Lower lobe of right lung (tissue), 2 donors: ENCODE measurements at places on chromosomes 3 and 15.

DNA sequence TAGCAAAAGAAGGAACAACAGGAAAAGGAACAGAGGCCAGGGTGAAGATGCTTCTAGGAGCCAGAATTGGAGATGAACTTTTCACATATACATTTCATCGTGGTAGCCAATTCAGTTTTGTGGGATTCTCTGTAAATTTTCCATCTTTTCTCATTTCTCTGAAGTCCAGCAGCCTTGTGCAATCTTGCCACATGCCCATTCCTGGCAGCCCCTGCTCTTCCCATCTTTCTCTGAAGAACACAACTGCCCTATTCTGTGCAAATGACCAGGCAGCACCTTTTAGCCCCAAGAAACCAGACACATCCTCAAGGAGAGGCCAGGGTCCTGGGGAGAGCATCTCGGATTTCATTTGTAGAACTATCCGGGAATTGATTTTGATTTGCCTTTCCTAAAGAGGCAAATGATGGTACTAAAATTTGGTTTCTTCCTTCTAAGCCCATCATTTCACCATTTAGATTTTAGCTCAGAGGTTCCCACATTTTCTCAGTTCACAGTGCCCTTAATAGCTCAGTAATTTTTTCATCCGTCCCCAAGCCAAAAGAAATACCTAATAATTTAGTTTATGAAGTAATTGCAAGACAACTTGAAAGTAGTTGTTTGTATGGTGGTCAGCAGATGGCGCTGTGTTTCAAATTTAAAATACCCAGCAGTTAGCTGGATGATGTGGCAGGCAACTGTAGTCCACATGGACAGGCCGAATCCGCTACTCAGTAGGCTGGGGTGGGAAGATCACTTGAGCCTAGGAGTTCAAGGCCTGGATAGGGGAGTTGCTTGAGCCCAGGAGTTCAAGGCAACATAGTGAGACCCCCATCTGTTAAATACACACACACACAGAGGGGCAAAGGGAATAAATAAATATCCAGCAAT lies 61.3 kb upstream of the ACKR4 start:
- DNase-seq, result no peak

DNA sequence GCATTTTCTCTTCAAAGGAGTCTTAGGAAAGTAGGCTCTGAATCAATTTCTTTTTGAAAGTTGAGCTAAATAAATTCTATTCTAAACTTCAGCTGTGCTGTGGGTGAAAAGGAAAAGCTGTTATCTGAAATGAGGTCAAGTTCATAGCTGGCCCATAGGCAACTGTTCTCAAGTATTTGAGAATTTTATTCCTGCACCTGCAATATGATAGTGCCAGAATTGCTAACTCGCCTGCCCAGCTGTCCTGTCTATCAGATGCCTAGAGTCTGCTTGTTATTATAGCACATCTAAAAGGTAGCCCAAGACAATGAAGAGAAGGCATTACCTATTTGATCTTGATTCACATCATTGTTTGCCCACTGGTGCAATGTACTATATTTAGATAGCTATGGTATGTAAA lies 798.7 kb downstream of the DIPK2A start:
- DNase-seq, result no peak

- peak; percentile 55 for DNase-seq
Observed at GRCh38 chr3:45225465-45226205, 452 bp downstream of the TMEM158 start.

GRCh38 chr3:167718582-167718981 lies 16.1 kb downstream of the PDCD10 start:
- no peak for DNase-seq

DNA sequence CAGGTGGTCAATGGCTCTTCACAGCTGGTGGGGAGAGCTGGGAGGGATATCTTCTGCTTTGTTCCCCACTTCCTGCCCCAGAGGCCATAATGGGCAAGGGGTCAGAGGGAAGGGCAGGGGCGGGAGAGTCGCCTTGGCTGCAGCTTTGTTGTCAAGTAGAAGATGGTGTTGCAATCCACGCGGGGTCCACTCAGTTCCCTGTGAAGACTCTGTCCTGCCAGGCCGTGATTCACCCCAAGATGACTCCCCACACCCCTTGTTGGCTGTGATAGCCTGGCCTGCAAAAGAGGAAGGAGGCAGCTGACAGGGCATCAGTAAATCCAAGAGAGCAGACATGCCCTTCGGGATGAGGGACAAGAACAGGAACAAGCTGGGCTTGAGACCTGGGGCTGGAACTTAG lies 6.9 kb downstream of the GALNT15 start:
- DNase-seq, result peak; percentile 83

GRCh38 chr3:108602935-108603294 lies 13.4 kb downstream of the DZIP3 start:
- DNase-seq, result no peak

DNA sequence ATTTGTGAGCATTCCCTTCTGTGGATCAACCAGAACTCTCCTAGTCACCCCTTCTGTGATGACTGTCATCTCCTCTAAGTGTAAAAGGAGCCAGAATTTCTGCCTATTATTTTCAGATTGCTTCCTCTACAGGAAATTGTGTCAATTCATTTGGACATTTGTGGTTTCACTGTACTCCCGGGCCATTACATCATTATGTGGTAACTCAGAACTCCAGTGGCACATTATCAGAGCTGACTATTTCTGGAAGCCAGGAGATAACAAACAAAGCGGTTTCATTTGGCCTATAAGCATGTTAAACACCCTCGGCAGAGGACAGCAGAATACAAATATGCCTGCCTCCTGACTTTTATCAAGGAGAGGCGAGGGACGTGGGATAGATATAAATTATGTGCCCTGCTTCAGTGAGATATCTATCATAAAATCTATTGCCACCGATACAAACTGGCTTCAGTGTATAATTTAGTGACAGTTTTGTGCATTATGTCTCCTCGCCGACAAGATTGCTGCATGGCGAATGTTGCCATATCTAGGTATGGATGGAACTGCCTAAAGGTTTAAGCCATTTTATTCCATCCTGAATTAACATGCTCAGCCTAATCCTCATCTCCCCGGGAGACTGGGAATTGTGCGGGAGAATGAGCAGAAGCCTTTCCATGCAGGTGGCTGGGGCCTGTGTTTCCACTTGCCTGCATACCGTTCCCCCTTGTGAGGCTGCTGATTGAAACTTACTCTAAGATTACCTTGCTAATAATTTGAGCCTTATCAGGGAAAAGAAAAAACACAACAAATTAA lies 193.4 kb upstream of the SEMA6D start:
- DNase-seq, result no peak

- no peak for DNase-seq
Observed at GRCh38 chr15:42354824-42355223, 4.5 kb upstream of the CAPN3 start.

DNA sequence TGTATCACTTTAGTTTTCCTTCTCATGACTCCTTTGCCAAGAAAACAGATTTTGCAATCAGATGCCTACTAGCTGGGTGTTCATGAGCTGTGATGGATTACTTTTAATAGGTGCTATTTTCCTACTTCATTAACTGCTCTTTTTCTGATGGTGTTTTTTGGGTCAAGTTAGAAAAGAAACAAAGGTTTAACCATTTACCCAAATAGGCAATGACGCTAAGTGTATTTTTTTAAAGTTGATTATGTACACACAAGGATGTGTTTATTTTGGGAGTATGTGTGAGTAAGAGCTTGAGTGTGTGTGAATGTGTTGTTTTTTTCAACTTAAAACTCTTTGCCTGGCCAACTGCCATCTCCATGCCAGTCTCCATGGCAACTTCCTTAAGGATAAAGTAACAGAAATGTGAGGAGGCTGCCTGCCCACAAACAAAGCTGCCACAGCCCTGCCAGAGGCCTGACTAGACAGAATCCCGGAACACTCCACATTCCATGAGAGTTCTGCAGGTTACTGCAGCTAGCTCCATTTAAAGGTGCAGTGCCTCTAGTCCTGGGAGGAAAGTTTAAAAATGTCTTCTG lies 215.6 kb upstream of the RBMS3 start:
- DNase-seq, result peak; percentile 88

DNA sequence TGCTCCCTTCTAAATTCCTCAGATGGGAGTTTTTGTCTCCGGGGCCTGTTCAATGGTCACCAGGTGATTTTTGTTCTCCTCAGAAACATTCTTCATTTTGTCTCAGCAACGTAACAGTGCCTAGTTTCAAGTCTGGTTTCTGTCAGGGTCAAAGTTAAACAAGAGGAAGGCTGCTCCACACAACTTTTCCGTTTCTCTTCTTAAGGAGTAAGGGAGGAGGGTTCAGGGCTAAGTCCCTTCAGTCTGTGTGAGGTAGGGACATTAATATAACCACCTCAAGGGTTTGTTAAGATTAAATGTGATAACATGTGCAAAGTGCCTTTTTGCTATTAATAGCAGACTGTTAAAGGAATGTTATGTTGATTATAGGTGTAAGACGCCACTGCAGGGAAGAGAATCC lies 41.8 kb downstream of the HOMER2 start:
- no peak for DNase-seq

DNA sequence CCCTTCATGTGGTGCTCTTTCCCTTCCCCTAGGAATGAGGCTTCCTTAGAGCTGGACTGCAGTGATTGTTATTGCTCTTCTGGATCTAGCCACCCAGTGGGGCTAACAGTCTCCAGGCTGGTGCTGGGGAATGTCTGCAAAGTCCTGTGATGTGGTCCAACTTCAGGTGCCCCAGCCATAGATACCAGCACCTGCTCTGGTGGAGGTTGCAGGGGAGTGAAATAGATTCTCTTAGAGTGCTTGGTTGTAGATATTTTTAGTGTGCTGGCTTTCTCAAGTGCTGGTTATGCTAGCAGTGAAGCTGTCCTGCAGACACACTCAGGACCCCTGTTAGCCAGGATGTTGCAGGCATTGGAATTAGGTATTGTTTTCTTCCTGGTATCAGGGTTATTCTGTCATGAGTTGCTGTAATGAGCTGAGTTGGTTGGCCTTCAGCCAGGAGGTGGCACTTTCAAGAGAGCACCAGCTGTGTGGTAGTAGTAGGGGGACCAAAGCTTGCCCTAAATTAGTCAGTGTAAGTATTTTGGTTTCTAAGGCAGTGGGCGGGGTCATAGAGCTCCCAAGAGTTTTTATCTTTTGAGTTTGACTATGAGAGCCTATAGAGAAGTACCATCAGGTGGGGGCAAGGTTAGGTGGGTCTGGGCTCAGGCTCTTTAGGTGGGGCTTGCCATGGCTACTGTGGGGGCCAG lies 317.5 kb upstream of the SGO1 start:
- no peak for DNase-seq

GRCh38 chr3:59150039-59150438 lies 100.2 kb upstream of the CFAP20DC start:
- DNase-seq, result no peak

DNA sequence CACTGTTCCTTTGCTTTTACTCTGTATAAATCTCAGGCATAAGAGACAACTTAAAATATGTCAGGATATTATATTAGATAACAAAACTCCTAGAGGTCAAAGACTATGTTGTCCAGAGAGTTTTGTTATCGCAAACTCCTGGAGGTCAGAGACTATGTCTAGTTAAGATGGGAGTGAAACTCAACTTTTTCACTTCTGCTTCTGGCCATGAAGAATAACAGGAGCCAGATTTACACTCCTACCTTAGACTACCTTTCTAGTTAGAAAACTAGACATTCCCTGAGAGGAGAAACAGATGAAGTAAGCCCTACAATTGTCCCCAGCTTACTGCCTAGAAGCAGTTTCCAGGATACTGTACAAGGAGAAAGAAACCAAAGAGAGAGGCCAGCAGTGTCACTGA lies 255.4 kb upstream of the UBE2E1 start:
- DNase-seq, result no peak

DNA sequence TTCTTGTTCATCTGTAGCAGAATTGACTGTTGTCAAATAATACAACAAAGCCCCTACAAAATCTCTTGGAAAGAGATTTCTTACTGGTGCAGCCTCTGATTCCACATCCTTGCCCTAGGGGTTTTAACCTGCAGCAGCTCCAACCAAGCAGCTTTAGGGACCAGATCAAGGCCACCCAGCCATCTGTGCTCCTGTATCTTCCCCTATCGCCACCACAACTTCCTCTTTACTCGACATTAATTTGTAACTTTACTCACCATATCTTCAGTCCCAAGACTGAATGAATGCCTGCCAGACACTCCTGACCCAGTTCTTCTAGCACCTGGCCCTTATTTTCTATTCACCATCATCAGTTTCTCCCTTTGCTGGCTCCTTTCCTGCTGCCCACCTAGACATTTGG lies 156.6 kb upstream of the IL12A start:
- no peak for DNase-seq

GRCh38 chr3:30408105-30408557 lies 198.3 kb upstream of the TGFBR2 start:
- DNase-seq, result no peak

GRCh38 chr3:72657666-72658065 lies 190.6 kb downstream of the SHQ1 start:
- DNase-seq, result no peak

GRCh38 chr15:88834211-88834812 lies 31.1 kb downstream of the ACAN start:
- DNase-seq, result no peak

DNA sequence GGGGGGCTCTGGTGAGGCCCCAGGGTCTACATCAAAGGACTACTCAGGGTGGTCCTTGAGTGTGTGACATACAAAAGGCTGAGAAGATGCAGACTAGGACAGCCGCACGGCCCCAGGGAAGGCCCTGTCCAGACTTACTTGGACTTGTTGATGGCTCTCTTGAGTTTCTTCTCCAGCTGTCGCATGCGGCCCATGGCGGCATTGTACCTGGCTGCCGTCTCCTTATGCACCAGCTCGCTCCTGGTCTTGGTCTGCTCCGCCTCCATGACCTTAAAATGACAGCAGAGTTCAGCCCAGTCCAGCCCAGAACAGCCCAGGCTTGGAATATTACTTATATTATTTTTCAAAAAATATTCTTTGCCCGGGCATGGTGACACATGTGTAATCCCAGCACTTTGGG lies 56.0 kb downstream of the CAPN7 start:
- DNase-seq, result no peak

DNA sequence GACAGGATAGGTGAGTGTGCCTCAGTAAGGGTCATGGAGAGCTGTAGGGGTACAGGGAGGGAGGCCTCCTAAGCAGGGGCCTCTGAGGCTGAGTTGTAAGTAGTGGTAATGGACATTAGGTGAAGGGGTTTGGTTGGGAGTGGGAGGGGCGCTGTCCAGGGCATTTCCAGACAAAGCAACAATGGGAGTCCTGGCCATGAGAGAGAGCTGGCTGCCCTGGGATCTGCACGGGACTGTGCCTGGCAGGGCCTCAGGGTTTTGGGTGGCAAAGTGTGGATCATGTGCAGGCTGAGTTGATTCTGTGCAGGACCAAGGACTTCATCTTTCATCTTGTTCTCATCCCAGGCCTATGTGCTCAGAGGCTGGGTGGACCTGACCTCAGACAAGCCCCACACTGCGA lies 4.6 kb downstream of the TTC21A start:
- no peak for DNase-seq

- DNase-seq, result peak; percentile 76
Observed at GRCh38 chr3:126129398-126129891, 45.5 kb upstream of the SLC41A3 start.

GRCh38 chr3:72548981-72549380 lies 299.3 kb downstream of the SHQ1 start:
- DNase-seq, result no peak

DNA sequence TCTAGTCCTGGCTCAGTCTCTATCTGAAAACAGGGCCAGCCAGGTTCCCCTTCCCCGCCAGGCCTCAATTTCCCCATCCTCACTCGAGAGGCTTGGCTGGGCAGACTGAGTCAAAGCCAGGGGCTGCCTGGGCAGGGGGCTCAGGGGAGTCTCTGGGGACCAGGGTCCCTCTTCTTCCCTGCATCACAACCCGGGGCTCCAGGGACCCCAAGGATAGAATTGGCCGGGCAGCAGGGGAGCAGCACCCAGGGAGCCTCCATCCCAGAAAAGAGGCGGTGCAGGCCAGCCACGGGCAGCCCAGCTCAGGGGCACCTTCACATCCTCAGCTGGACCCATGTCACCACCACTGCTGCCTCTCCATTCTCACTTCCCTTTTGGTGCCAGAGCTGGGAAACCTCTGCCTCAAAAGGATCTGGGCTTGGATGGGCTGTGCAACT lies 13.3 kb upstream of the PLXND1 start:
- peak; percentile 49 for DNase-seq
